ENCODE measurements at places on chromosomes 6 and 20.
A peak's percentile ranks its signal among the peaks of the same experiment; 100 is the strongest.

DNA sequence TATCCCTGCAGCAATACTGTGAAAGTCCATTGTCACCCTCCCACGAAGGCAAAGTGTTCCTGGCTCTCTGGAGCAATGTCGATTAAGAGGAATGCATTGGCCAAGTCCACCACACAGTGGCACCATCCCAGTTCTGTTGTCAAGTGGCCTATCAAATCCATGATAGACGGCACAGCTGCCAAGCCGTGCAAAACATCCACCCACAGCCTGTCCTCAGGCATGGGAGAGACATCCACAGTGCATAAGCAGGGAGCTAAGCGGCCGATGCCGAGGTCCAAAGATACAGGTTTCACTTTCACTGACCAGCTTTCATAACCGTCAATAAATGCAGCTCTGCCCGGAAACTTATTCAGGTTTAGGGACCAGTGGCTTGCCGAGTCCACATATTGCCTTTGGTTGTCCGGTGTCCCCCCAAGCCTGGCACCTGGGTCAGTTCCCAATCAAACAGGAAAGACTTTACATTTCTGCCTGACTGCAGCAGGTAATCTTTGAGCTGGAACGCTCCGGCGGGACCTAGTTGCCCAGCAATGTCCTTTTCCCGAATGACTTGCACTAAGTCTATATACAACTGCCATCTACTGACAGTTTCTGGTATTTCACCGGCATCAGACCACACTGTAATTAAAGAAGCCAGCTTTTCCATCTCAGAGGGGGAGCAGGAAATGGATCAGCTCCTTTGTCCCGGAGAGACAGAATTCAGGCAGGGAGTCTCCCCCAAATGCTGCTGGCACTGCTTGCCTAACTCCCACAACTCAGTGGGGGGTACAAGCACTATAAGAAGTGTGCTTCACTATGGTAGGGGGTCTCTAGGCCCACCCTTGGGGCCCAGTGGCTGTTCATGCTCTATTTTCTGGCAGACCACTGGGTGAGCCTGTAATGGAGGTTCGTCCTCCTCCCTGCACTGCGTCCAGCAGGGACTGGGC lies 6.3 kb downstream of the ZKSCAN3 start:
- DNase-seq = peak; percentile 91

DNA sequence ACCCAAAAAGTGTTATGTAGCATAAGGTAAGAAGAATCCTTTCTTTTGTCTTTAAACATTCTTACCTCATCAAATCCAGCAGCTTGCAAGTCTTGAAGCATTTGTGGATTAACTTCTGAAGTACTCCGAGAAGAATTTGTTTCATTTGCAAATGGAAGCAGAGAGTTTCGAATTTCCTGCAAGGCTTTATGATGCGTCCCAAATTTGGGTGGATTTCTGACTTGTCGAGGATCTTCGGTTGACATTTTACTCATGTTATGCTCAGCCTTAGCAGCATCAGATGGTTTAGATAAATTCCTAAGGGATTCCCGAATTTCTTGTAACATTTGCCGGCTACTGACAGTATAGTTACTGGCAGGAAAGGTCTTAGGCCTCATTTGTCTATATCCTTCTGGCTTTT lies 16.2 kb downstream of the LATS1 start:
- no peak for DNase-seq

GRCh38 chr6:118896339-118897136 lies 2.6 kb downstream of the ASF1A start:
- DNase-seq = no peak

DNA sequence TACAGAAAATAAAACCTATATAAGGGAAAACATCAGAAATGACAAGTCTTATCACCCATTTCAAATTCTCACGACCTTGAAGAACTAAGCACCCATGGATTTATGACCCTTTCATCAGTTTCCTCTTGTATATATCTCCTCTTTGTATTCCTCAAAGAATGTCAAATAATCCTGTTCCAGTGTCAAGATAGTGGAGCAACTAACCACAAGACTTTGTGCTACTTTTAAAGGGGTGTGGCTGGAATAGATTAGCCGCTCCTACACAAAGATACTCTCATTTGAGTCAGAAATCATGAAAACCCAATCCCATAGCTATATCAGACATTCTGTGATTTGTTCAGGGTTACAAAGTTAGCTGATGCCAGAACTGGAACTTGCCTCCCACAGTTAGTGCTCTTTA lies 6.6 kb downstream of the REPS1 start:
- DNase-seq = no peak

DNA sequence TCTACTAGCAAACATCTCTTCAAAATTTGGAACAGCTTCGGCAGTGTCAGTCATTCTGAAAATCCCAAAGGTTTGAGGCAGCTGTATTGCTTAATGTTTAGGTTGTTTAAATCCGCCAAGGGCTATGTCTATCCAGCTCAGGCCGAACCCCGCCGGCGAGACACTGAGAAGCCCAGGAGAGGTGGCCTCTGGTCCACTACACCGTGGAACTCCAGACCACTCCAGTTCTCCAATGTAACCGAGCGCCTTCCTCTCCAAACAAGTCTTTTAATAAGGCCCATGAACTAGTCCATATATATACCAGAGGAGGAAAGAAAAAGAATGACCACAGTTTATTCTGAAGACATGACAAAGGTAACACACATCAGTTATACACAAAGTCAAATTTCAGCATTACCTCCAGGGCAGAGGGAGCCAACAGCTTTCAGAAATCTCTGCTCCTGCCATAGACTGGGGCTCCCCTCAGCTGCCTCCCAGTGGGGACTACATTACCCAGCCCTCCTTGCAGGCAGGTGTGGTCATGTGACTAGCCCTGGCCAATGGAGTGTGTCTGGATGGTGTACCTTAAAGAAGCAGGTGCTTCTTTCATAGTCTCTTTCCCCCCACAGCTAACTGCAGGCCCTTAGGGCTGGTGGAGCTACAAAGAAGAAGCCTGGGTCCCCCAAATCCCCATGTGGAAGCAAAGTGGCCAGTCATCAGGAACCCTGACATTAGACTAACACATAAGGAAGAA lies at the start of gene RAMACL:
TSS of gene RAMACL (minus strand) at position 255 of the 733 bp plus-strand sequence. CDS start at position 54, 201 bp downstream.
- DNase-seq = no peak

GRCh38 chr6:15501826-15502445 lies 160.9 kb downstream of the DTNBP1 start:
- DNase-seq = peak; percentile 58

DNA sequence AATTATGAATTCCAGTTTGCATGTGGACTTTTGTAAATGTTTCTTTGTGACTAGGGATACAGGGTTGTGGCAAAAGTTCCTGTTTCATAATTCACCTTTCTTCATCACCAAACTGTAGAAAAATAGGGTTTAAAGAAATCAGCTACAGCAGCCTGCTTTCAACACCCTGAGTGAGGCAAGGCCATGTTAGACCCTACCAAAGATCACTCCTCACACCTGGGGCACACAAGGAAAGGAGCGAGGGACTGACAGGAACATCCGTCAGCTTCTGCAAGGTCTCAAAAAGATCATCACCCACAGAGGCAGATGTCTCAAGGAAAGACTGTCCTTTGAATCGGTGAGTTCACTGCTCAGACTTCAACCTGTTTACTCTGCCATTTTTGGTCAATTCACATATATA lies 10.5 kb upstream of the STX11 start:
- DNase-seq = no peak

- DNase-seq = no peak
Measured at GRCh38 chr20:51651921-51652549, 109.5 kb upstream of the NFATC2 start.

DNA sequence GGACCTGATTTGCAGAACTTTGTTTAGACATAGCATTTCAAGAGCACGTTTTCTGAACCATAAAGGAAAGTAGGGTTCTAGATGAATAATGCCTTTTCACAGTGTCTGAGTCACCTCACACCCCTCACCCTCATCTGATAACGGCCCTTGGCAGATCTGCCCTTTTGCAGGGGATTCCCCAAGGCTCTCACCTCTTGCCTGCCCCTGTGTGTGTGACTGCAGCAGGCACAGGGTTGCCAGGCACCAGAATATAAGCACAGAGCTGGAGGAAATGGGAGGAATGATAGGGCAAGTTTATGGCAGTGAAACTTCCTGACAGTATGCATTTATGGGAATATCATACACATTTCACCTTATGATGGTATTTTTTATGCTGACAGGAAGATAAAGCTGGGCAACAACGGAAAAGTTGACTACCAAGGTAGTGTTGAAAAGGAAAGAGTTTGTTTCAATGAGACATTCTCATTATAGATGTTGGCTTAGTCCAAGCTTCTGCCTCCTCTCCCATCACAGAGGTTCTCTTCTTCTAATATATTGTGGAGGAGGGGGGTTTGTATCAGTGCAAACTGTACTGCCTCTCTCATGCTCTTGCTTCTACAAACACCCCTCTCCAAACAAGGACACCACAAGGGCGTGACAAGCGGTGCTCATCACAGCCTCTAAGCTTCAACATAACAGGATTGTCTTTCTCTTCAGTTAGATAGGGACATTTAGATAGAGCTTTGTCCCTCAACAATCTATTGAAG lies 101.5 kb upstream of the BACH2 start:
- DNase-seq = no peak

GRCh38 chr20:5913166-5913565 lies 37.2 kb downstream of the TRMT6 start:
- DNase-seq = no peak

DNA sequence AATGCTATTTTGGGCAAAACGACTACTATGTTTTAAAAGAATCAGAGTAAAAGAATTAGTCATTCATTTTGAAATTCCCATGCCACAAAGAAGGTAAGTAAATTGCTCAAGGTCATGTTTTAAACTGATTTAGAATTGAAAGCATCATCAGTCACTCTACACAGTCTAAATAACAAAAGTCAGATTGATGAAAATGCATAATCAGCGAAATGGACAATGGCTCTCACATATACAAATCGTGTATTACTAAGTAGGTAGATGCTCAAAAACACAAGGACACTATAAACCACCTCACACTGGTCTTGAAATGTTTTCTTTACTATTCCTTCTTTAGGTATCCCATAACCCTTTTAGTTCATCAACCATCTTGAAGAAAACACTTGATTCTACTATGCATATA lies 135.4 kb downstream of the OPN5 start:
- no peak for DNase-seq

DNA sequence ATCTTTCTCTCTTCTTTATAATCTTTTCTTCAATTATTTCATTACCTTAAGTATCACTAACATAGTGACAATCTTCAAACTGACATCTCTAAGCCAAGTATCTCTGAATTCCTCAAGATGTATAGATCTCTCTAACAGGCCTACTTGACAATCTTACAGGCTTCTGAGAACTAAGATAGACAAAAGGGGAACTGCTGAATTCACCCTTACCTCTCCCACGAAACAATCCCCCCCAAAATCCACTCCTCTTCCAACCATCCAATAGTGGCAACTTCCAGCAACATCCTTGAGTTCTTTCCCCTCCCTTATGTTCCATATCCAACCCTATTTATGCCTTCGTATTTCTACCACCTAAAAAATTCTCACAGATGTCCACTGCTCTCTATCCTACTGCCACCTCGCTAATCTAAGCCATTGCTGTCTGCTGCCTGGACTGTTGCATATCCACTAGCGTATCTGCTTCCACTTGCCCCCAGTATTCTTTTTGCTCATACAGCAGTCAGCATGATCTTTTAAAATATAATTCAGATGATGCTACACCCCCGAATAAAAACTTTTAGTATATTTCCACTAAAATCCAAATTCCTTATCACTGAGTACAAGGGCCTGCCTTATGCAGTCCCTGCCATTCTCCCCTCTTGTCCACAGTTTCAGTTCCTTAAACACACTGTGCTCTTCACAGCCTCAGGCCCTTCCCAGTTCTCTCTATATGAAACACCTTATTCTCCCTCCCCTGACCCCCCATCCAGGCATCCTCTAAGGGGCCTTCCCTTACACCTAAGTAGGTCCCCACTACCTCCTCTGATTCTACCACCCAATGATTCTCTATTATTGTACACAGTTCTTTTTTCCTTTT lies 8.0 kb downstream of the REPS1 start:
- no peak for DNase-seq

- no peak for DNase-seq
Measured at GRCh38 chr6:80959034-80959433, 793.4 kb downstream of the TENT5A start.

GRCh38 chr6:75091467-75092190 lies 114.2 kb downstream of the COL12A1 start:
- no peak for DNase-seq

- no peak for DNase-seq
Measured at GRCh38 chr6:111306104-111306888, 176.7 kb downstream of the REV3L start.

GRCh38 chr20:25991051-25991755 lies 294.6 kb upstream of the ZNF337 start:
- no peak for DNase-seq

GRCh38 chr6:47700053-47700452 lies 1.7 kb downstream of the ADGRF4 start:
- no peak for DNase-seq

DNA sequence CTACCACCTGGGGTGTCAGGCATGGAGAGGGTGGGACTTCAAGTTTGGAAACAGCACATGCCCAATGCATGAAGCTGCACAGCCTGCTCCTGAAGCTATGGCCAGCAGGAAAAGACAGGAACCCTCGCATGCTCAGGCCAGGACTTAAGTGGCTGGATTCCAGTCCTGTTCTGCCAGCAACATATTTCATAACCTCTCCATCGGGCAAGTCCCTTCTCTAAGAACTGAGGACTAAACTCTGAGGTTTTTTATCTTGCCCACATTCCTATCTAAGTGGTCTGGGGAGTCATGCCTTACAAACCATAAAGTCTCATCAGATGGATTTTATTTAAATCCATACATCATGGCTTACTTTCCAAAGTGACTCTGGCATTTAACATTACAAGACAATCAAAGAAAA lies 27.5 kb upstream of the AGPAT4 start:
- DNase-seq = no peak

DNA sequence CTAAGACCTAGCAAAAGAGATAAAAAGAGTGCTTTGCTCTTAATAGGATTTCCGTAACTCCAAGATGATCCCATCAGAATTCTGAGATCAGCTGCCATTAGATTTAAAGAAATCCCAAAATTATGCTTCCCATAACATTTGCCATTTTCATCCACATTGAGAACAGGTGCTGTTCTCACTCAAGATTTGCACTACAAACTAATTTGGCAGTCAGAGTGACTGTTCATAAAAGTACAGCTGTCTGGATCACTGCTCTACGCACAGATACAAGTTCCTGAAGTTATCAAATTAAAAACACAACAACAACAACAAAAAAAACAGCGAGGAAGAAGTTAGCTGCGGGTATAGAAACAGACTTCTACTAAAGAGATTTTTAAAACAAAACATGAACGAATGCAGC lies 58.1 kb downstream of the ASCC3 start:
- DNase-seq = no peak

DNA sequence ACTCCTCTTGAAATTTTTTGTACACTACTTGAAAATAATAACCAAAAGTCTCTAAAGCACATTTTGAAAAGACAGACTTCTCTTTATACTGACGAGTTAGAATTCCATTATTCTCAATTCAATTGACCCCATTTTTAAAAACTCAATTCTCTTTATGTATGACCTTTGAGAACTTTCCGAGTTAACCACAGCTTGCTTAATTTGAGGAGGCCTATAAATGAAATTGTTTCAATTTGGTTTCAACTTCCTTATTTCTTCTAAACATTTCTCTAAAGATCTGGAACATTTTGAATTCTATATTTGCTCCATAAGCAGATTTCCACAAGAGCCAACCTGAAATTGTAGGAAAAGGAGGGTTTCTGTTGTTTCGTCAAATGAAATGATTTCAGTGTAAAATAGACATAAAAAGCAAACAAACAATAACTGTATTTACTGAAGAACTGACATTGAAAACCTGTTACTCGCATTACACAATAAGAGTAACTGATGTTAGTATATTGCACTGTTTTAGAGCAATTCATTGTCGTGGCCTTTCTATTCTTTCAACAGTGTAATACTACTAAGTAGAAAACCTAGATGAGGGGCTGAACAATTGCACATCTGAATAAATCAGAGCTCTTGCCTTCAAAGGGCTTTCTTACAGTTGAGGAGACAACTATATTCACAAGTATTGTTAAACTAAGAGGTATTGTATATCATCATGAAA lies 223.6 kb downstream of the HIVEP2 start:
- no peak for DNase-seq
